Myocyte (in vitro differentiated cells): ENCODE measurements at places on chromosomes 1 and 21. TPM values are rescaled to one million over a fixed set of nuclear protein-coding genes. Genes with fewer than 3 reads are reported as not detected.

GUCA2B gene
- not detected in 2 replicates for total RNA-seq

IFNAR1 gene
- 13.6 and 16.2 TPM in 2 replicates for total RNA-seq

MECR gene
- 26.8 and 29.7 TPM in 2 replicates for total RNA-seq

A3GALT2 gene
- total RNA-seq: 0.32 TPM in 1 of 2 replicates, not detected in the other

HAPLN2 gene
- not detected in 2 replicates for total RNA-seq

GBP6 gene
- total RNA-seq: 0.16 TPM in 1 of 2 replicates, not detected in the other

- no peak for DNase-seq
These were observed 103.3 kb upstream of the IGSF21 start for GRCh38 chr1:18004278-18004677.

GRCh38 chr1:168623831-168624230, 47.4 kb downstream of the XCL1 start:
- DNase-seq: peak; percentile 30

DNA sequence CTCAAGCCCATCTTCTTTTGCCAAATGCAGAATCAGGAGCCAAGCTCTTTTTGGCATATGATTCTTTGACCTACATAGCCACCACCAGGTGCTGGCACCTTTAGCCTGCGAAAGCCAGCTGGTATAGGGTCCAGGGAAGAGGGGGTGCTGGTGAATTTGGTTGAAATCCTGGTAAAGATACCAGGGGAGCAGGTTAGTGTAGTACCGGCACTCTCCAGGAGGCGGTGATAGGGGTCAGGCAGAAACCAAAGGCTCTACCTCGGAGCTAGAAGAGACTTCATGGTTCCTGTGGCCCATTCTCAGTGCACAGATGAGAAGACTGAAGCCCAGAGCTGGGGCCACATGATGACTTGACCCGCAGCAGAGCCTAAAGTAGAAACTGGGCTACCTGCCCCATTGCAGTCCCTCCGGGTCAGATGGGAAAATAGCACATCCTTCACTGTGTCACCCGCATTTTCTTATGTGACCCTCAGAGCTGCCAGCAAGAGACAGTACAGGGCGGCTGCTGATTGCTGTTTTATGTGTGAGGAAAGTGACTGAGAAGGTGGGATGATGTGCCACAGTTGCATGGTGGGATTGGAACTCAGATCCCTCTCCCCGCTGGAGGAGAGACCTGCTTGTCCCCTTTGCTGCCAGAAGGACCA, 36.0 kb upstream of the IL19 start:
- no peak for DNase-seq

- DNase-seq: peak; percentile 6
These were observed 842.2 kb downstream of the USP25 start for GRCh38 chr21:16572032-16572431.

- peak; percentile 31 for DNase-seq
These were observed 3.2 kb upstream of the ATP13A2 start for GRCh38 chr1:17014671-17015567.

DNA sequence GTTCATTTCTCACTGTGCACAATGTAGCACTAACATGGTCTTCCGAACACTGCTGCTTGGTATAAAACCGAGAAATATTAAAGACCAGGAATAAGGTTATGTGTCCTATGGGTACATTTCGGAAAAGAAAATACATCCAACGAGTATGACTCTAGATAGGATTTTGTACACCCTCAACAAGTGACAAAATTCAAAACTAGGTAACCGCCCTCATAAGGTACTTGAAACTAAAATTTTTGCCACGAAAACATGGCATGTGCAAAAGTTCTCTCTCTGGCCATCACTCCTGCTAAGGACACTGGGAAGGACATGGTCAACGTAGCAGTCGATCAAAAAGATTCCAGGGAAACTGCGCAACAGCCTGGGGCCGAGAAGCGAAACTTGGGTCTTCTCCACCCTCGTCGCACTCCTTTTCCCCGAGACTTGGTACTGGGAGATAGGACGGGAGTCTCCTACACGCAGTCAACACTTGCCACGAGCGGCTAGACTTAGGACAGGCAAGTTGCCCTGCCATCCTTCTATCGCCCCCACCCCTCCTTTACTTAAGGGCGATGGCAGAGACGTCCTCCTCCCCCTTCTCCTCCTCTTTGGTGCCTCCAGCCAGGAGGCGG, 338 bp upstream of the TOR1AIP1 start:
- peak; percentile 96 for DNase-seq

- no peak for DNase-seq
These were observed 300.8 kb downstream of the RRAGC start for GRCh38 chr1:38558500-38559445.
